CD4-positive, alpha-beta T cell treated with Interleukin-17A for 1 hour (primary cell): ENCODE measurements at places on chromosomes 7 and 10.

DNA sequence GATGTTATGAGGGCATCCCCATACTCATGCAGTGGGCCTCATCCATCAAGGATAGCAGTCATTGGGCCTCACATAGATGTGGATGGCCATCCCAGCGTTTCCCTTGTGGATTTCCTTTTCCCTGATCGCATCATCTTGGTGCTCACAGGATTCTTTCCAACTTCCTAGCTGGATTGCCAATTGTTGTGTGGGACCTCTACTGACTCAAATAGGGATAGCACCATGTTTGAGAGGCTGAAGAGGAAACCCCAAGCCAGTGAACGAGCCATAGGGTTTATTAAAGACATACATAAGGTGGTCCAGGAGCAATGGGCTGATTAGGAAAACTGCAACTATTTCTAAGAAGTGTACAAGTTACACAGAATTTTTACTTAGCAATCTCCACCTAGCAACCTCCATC is 21.8 kb downstream of the ASZ1 start:
- no peak for DNase-seq

DNA sequence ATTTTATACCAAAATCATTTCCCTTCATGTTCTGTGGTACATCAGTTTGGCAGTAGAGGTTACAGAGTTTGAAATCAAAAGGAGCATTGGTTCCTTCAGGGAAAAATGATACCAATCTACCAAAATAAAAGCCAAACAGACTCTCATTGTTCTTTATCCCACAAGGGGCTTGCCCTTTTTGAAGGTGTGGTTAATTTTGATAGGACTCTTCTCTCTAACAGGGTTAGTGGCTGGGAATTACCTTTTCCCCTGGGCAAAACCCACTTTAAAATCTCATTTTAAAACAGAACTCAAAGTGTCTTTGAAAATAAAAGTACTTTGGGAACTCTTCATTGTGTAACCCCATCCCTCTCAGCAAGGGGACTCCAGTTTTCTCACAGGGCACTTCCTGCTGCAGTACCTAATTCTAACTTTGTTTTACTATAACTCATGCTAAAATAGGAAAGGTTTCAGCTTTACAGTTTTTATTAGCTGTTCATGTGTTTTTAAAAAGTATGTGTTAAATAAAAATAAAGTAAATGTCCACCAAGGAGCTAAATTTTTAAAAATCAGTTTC is 30.6 kb downstream of the SMNDC1 start:
- DNase-seq: no peak

GRCh38 chr10:110629680-110630191 is 14.4 kb upstream of the RBM20 start:
- no peak for DNase-seq

- DNase-seq: no peak
Observed at GRCh38 chr10:48518986-48519385, 85.9 kb downstream of the ARHGAP22 start.

DNA sequence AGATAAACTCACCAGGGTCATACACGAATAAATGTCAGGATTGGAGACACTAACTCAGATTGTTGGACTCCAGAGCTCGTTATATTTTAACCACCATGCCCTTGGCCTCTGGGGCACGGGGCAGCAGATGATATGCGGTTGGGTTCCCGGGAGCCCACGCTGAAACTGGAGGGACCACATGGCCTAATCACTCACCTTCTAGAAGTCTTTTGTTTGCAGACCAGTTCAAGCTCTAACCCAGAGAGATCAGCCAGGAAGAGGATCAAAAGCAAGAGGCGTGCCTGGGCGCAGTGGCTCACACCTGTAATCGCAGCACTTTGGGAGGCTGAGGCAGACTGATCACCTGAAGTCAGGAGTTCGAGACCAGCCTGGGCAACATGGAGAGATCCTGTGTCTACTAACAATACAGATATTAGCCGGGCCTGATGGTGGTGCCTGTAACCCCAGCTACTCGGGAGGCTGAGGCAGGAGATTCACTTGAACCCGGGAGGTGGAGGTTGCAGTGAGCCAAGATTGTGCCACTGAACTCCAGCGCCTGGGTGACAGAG is 42.6 kb upstream of the ECHDC3 start:
- DNase-seq: no peak

GRCh38 chr7:84207025-84207424 is 12.4 kb upstream of the SEMA3A start:
- no peak for DNase-seq

GRCh38 chr10:110744782-110745181 is 100.6 kb downstream of the RBM20 start:
- DNase-seq: no peak

- no peak for DNase-seq
Observed at GRCh38 chr10:30430544-30431298, 3.3 kb upstream of the MAP3K8 start.

DNA sequence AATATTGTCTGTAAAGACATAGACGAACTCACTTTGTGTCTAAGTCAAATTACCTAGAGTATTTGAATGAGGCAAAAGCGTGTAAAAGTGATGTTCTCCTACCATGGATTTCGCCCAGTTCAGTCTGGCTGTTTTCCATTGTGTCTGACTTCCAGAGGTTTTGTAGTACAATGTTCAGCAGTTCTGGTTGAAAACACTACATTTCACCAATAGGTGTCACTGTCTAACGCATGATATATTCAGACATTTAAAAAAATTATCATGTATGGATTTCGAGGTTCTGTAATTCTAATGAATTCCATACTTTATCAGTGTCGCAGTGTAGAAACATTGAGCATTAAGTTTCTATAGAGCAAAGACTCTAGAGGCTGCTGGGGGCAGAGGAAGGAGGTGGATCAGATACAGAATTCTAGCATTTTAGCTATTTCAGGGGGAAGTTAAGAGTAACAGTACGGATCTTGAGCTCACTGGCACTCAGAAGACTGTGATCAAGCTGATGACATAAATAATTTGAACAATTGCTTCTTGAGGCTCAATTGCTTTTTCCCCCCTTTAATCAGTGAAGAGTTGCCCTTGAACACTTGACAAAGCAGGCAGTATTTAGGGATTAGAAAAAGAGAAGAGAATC is 196.9 kb upstream of the RHOBTB1 start:
- DNase-seq: peak; percentile 26

- DNase-seq: peak; percentile 73
Observed at GRCh38 chr10:71383972-71384687, 12.6 kb upstream of the CDH23 start.

DNA sequence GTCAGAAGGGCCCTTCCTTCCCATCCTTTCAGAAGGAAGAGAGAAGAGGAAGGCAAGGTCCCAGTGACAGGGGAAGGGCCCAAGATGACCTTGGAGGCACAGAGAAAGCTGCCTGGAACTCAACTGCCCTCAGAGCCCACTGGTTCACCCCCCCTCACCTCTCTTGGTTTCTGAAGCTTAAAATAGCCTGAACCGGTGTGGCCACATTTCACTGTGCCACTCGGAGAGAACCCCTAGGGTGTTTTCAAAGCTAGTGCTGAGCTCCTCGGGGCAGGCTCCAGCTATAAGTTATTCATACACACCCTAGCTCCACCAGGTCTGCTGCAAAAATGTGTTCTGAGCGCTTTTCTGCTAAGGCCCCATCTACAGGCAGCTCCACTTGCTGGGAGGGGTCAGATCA is 60.9 kb upstream of the ADRB1 start:
- no peak for DNase-seq

- peak; percentile 75 for DNase-seq
Observed at GRCh38 chr10:97072851-97073665, 112.7 kb downstream of the SLIT1 start.

GRCh38 chr7:102273749-102274712 is 12.6 kb upstream of the SH2B2 start:
- DNase-seq: no peak

- DNase-seq: no peak
Observed at GRCh38 chr7:136617176-136617575, 251.3 kb upstream of the CHRM2 start.

GRCh38 chr10:13686331-13686752 is 99.6 kb downstream of the PRPF18 start:
- DNase-seq: no peak

DNA sequence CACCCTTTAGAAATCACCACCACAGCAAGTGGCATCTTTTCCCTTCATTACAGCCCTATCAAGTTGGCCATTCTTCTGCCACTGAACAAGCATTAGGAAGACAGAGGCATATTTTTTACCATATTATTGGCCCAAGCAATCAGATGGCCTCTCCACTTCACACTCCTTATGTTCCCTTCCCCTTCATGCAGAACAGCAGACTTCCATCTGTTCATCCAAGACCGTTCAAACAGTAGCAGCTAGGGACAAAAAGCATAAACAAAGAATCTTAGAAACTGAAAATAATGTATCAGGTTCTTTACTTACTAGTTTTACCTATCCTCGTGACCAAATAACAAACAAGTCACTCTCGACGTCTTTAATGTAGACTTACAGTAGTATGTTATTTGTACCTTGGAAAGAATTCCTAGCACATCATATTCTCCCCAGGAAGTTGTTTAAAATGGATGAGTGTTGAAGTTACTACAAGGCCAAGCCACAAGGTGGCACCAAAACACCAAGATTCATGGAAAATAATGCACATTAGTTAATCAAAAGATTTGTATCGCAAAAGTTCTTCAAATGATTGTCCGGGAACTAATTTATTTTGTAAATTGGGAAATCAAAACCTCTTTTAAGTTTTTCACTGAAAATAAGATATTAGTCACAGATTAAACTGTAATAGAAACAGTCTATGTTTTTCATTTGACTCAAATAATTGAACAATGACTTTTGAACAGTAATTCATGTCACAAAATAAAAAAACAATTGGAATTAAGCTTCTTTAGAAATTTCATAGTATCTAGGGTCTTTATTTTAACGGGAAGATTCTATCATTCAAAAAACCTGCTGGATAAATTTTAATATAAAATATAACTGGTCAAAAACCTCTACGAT is 112.1 kb downstream of the VPS41 start:
- DNase-seq: peak; percentile 57

DNA sequence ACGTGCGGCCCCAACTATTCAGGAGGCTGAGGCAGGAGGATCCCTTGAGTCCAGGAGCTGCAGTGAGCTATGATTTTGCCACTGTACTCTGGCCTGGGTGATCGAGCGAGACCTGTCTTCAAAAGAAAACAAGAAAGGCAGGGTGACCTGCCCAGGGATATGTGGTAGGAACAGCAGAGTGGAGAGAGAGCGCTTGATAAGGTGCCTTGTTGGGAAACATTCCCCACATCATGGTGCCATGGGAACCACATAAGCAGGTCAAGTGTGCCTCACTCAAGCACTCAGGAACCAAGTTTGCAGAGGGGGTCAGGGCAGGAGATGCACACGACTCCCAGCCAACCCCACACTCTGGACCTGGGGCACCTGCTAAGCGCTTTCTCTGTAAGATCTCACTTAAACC is 37.3 kb downstream of the PVRIG start:
- DNase-seq: no peak

GRCh38 chr10:49275896-49276295 is 23.1 kb upstream of the C10orf71 start:
- DNase-seq: no peak

DNA sequence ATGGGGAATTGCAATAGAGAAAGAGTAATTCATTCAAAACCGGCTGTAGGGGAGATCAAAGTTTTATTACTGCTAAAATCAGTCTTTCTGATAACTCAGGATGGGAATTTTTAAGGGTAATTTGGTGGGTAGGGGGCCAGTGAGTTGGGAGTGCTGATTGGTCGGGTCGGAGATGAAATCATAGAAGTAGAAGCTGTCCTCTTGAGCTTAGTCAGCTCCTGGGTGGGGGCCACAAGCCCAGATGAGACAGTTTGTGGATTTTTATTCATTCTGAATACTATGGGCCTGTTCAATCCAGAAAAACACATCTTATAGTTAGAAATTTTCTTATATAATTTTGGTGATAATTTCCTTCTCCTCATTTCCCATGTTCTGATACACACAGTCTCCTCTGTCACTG is 25.4 kb downstream of the CALD1 start:
- no peak for DNase-seq

DNA sequence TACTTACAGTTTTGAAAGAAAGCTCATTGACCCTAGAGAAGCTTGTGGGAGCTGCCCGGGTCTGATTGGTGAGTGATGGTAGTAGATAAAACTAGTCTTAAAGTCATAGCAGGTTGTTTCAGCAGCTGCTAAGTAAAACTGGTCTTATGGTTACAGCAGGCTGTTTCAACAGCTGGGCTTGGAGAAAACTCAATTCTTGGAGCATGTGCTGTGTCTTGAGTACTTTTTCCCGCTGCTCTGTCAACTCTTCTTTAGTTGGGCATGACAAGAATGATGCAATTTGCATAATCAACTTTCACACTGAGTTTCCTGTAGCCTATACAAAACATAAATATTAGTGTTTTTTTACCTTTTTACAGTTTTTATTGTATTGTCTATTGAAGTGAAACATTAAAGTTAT is 707.9 kb downstream of the AUTS2 start:
- DNase-seq: no peak

- DNase-seq: no peak
Observed at GRCh38 chr10:124624895-124625294, 119.3 kb downstream of the FAM53B start.

GRCh38 chr7:109101332-109101731 is 531.7 kb downstream of the DNAJB9 start:
- no peak for DNase-seq

GRCh38 chr7:91251877-91252276 is 12.4 kb upstream of the FZD1 start:
- DNase-seq: no peak

- no peak for DNase-seq
Observed at GRCh38 chr10:63458177-63458576, 7.6 kb downstream of the JMJD1C start.

- DNase-seq: no peak
Observed at GRCh38 chr10:117936566-117936965, 110.2 kb downstream of the RAB11FIP2 start.

GRCh38 chr10:52770904-52771303 is 1.7 kb downstream of the MBL2 start:
- DNase-seq: no peak

- no peak for DNase-seq
Observed at GRCh38 chr7:64874562-64875250, 28.4 kb upstream of the ZNF273 start.

GRCh38 chr10:115624448-115624847 is 531.3 kb downstream of the ATRNL1 start:
- DNase-seq: no peak

DNA sequence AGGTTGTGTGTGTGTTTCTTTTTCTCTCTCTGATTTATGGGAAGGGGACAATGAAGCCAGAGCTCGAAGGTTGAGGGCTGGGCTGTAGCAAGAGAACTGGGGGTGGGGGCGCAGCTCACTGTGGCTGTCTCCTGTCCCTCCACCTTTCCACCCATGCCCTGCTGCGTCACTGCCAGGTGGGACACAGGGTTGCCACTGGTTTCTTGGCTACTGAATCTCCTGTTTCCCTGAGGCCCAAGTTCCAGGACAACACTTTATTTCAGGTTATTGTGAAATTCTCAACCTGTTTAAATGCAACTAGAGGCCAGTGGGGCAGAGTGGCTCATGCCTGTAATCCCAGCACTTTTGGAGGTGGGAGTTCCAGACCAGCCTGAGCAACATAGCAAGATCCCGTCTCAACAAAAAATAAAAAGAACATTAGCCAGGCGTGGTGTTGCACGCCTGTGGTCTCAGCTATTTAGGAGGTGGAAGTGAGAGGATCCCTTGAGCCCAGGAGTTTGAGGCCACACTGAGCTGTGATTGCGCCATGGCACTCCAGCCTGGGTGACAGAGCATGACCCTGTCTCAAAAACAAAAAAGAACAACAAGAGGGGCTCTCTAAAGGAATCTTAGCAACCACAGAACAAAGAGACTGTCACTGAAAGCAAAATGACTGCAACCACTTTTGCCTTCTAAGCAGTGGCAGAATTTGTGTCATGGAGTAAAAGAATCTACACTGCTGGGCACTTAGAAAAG is 22.6 kb downstream of the TBATA start:
- DNase-seq: no peak
